ENCODE measurements at places on chromosomes 3 and 15.

DNA sequence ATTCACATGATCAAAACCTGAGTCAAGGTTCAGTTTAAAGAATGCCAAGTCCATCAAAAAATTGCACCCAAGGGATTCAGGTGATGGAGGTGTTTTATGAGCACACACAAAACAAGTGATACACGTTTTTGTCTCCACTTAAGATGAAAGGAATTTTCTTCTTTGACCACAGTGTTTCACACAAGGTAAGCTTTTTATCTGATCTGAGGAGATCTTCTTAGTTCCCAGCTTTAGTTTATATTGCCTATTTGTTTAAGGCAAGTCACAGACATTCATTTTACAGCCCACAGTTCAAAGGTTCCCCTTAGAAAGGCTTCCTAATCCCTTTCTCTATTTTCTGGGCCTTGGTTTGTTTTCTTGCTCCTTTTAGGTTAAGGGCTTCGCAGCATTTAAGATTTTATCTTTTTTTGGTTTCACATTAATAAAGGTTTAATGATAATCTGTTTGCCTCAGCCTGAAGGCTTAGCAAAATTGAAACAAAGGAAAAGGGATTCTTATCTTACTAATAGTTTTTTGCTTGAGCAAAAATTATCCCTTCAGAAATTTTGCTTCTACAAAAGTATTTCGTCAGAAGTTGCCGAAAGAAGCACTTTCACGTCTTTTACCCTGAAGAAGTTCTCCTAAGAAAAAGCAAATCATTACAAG is 420.5 kb upstream of the NAALADL2 start:
- no peak for DNase-seq

- no peak for DNase-seq
Observed at GRCh38 chr3:85539232-85539631, 580.4 kb downstream of the CADM2 start.

- no peak for DNase-seq
Observed at GRCh38 chr15:50361756-50362155, 6.8 kb upstream of the GABPB1 start.

DNA sequence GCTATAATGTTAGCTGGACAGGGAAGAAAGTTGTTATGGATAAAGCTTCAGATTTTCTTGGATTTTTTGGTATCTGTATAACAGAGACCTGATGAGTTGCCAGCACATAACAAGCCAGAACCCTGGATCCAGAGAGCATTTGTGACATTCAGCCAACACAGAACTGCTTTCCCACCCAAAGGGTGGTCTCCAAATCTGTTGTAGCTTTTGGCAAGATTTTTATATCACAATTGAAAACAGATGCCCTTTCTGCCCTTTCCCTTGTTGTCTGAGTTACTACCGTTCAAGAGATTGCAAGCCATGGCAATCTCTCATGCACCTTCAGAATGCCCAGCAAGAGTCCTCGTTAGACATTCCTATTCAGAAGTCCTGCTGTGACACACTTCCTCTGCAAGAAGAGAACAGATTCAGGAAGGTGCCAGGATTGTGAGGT is 107.6 kb upstream of the FGF7 start:
- no peak for DNase-seq

GRCh38 chr3:65811892-65812291 is 226.8 kb downstream of the MAGI1 start:
- no peak for DNase-seq

- DNase-seq = no peak
Observed at GRCh38 chr3:23480329-23480714, 277.2 kb downstream of the UBE2E2 start.

DNA sequence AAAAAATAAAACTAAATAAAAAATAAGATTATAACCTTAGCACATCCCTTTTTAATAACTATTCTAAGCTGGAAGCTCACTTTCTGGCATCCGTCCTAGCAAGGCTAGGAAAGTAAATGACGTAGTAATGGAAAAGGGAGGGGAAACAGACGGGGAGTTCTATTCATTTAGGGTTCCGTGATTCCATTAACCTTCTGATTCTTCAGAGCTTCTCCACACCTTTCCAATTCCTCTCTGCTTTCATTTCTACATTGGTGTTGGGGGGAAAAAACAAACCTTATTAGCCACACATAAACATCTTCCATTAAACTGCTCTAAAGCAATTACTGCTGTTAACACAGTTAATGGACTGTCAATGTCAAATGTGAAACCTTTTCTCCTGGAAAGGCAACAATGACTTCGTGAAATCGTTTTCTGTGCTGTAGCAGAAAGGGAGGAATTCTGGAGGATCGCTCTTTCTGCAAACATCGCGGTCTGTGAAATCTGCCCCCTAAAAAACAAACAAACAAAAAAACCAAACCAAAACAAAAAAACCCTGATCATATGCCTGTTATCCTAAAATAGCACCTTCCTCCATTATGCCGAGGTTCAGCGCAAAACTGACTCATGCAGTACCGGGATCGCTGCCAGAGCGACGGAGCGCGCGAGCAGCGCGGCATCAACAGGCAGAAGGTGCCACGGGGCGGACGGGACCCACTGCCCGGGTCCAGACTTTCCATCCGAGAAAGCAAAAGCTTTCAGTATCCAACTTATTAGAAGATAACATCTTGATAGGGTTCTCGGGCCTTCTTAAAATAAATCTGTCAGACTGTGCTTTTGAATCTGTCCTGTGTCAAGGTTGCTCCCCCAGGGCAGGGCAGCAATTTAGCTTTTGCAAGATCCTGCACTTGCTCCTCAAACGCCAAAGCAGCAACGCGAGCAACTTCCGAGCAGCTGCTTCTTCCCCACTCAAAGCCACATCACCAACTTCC is 156.2 kb downstream of the FGF12 start:
- no peak for DNase-seq

GRCh38 chr3:99568663-99569335 is 69.6 kb upstream of the COL8A1 start:
- DNase-seq = no peak

- no peak for DNase-seq
Observed at GRCh38 chr15:67917636-67918035, 77.8 kb upstream of the RNU6-1 start.

DNA sequence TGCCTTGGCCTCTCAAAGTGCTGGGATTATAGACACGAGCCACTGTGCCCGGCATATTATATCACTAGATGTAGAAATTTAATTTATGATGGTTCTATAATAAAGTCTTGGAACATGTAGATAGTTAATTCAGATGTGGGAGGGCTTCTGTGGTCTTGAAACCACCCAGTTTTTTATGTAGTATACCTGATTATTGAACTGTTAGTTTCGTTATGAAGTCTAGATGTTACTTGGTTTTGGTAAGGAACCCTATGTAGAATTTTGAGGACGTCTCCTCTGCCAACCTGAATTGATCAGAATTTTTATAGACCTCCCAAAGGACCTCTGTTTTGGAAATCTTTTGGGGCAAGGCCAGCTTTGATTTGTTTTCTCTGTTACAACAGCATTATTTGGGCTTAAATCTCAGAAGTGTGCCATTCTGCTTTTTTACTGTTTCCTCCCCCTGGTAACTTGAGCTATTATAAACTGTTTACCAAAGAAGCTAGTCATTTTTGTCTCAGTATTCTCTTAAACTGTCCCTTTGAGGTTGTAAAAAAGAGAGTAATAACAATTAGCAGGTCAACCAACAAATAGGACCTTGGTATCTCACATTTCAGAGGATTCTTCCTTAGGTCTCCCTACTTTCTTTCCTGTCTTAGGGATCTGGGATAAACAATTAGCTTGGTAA is 20.8 kb downstream of the AKAP13 start:
- DNase-seq = no peak

GRCh38 chr3:149575213-149575960 is 82.4 kb downstream of the WWTR1 start:
- peak; percentile 95 for DNase-seq

- DNase-seq = no peak
Observed at GRCh38 chr3:31462050-31462569, 70.6 kb upstream of the STT3B start.

DNA sequence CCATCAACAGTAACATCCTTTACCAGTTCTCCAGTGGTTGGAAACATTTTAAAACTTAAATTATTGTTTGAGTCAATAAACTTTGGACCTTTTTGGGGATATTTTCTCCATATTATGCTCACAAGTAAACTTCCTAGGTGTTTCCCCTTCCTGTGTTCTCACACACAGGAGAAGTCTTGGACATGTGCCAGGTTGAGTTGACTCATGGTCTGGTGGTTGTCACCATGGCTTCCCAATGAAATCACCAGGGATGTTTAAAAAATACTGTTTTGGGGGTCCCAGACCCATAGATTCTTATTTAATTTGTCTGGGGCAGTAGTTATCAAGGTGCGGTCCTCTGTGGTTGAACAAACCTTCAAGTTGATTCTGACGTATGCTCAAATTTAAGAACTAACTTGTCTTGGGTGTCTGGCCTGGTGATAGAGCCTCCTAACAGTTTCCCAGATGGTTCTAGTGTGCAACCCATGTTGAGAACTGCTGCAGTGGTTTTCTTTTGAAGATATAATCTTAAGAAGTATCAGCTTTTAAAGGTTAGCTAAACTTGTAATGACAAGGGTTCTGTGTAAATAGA is 291.8 kb downstream of the EDEM1 start:
- no peak for DNase-seq

GRCh38 chr15:39944726-39945125 is 10.8 kb downstream of the EIF2AK4 start:
- no peak for DNase-seq

GRCh38 chr3:53677413-53677812 is 168.8 kb downstream of the CHDH start:
- no peak for DNase-seq

DNA sequence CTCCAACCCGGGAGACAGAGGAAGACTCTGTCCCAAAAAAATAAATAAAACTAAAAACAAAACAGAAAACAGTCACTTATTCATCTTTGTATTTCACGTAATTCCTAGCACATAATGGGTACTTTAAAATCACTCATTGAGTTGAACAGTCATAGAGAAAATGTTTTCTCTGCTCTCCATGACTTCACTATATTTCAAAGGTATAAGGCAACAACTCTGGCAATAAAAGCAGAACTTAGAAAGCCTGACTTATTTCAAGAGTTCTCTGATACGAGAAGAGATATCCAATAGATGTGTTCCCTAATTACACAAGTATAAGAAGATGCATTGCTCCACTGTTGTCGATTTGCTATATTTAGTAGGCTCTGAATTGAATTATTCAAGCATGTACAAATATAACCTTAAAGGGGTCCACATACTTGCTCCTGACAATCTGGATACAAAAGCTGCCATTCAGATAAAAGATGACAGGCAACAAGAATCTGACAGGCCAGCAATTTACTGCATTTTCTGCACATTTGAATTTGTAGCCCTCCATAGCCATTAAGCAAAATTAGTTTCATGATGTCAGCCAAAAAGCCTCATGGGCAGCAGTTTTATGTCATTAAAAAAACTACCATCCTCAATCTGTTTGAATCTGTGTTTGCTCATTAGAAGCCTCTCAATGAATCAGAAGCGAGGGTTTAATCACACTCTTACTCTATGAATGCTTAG is 47.9 kb downstream of the PEAK1 start:
- DNase-seq = no peak

DNA sequence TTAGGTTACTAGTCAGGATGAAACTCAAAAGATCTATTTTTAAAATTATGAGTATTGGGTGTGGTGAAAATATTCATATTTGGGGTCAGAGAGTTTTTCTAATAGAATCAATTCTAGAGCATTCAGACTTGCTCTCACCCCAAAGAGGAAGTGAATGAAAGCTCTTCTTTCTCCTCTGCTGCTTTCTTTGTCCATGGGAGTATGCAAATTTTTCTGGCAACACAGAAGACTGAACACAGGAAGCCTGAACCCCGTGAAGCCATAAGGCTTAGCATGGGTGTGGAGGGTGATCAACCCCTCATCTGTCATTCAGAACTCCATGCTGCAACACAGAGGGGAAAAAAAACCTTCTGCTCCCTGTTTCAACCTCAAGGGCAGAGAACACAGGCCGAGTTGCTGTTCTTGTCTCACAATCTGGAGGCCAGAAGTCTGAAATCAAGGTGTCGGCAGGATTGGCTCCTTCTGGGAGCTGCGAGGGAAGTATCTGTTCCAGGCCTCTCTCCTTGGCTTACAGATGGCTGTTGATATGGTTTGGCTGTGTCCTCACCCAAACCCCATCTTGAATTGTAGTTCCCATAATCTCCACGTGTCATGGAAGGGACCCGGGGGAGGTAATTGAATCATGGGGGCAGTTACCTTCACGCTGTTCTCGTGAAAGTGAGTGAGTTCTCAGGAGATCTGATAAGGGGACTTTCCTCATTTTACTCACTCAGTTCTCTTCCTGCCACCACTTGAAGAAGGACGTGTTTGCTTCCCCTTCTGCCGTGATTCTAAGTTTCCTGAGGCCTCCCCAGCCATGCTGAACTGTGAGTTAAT is 33.7 kb upstream of the CD47 start:
- no peak for DNase-seq

DNA sequence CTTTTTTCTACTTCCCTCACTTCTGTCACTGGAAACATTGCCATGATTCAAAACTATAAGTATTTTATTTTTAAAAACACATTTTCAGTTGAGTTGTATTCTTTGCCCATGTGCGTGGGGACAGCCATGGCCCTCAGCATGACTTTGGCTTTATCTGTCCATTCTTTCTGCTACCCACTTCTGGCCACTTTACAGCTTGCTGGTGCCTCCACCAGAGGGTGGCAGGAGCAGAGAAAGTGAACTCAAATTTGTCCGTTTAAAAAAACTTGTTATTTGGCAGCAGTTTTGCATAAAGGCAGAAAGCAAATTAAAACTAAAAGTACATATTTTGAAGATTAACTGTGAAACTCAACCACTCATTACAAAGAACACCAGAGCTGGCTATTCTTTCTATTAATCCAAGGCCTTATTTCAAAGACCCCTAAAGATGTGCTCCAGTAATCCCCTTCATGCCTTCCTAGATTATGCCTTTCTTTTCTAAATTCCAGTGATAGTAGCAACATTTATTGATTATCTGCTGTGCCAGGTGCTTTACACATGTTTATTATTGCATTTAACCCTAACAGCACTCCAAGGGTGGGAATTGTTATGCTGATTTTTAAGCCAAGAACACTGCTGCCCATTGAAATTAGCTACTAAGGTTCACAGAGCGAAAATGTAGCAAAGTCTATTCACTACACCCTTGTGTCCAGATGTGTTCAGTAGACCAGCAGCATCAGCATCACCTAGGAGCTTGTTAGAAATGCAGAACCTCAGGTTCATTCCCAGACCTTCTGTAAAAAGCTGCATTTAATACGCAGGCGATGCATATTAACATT is 134.8 kb downstream of the THRB start:
- no peak for DNase-seq

- no peak for DNase-seq
Observed at GRCh38 chr15:73362900-73363299, 5.9 kb downstream of the HCN4 start.

GRCh38 chr15:43514241-43515057 is 3.0 kb upstream of the MAP1A start:
- DNase-seq = peak; percentile 4

GRCh38 chr3:128573707-128574162 is 76.9 kb downstream of the RPN1 start:
- no peak for DNase-seq

GRCh38 chr15:77974416-77975331 is 102.8 kb downstream of the TBC1D2B start:
- no peak for DNase-seq

DNA sequence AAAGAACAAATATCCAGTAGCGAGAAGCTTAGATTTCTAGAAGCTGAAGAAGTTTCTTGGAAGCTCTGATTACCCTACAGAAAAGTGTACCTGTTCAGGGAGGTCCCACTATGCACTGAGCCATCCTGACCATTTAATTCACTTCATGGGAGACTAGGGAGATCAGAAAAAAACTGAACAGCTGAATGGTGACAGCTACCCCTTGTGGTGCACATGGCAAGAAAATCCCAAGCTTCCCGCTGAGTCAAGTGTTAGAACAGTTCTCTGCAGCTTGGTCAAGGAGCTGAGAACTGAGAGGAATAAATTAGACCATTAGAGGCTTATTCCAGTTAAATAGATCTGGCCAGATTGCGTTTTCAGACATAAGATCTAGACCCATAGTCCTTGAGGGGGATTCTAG is 197.2 kb upstream of the VEPH1 start:
- DNase-seq = no peak
